ENCODE measurements at places on chromosomes 13 and 19.

DNA sequence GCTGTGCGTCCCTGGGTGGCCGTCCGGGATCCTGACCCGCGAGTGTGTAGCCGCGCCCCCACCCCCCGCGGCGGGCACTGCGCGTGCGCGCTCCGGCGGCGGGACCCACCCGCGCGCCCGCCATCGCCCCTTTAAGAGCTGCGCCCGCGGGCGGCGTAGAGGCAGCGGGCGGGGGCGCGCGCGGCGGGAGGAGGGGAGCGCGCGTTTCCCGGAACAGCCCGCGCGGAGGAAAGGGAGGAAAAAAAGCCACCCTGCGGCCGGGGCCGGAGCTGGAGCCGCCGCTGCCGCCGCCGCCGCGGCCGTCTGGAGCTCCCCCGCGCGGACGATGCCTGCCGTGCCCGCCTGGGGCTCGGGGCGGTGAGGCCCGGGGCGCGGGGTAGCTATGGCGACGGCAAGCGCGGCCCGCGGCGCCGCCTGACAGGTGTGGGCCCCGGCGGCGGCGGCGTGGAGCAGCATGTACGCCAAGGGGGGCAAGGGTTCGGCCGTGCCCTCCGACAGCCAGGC lies at the start of gene SSBP4:
Gene SSBP4, plus strand, starts transcription at position 204 of the 504 bp plus-strand sequence. Its CDS starts 251 bp downstream, at position 455.
- DNase-seq: peak; percentile 85

GRCh38 chr13:47480951-47481350 lies 520.1 kb downstream of the SUCLA2 start:
- DNase-seq: peak; percentile 62

DNA sequence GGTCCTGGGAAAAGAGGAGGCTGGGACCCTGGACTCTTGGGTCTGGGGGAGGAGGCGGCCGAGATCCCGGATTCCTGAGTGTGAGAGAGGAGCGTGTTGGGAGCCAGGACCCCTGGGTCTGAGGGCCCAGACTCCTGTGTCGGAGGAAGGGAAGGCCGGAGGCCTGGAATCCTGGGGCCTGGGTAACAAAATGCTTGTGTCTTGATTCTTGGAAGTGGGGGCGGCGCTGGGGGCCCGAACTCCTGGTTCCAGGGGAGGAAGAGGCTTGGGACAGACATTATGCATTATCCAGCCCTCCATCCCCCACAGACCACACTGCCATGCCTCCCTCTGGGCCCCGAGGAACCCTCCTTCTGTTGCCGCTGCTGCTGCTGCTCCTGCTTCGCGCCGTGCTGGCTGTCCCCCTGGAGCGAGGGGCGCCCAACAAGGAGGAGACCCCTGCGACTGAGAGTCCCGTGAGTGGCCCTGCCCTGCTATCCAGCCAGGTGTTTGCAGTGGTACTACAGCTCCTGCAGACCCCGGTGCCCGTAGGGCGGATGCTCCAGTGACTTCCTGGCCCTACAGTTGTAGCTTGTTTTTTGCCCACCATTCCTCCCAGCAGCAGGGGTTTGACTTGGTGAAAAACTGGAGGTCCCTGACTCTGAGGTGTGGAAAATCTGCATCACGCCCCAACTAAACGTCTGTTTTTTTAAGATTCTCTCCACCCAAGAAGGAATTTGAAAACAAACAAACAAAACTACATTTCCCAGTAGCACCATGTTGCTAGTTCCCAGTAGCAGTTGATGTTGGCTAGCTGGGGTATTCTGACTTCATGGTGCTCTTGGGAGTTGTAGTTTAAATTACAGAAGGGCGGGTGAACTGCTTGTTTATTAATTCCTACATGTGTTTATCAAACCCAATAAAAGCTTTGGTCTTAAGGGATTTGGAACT lies 630 bp downstream of the NUCB1 start:
- peak; percentile 54 for DNase-seq

GRCh38 chr19:43406297-43406696 lies 8.4 kb upstream of the TEX101 start:
- DNase-seq: no peak

GRCh38 chr13:24931450-24932251 lies 164.3 kb upstream of the PABPC3 start:
- DNase-seq: no peak

DNA sequence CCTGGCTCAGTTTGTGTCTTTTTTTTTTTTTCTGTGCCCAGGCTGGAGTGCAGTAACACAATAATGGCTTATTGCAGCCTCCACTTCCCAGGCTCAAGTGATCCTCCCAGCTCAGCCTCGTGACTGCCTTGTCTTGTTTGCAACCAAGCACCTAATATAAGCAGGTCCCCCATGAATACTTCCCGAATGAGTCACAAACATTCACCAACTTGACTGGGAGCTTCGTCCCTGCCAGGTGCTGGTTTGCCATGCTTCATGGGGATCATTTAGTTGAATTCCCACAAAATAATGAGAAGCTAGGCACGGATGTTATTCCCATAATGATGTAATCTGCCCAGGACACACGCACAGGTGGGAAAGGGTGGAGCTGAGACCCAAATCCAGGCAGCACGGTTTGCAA lies 176.5 kb downstream of the CACNA1A start:
- DNase-seq: no peak

GRCh38 chr13:86282442-86282841 lies 483.2 kb upstream of the SLITRK6 start:
- DNase-seq: no peak

GRCh38 chr13:27730191-27730590 lies 62.1 kb upstream of the GSX1 start:
- DNase-seq: no peak

- DNase-seq: no peak
Measured at GRCh38 chr13:82597747-82598146, 1284.5 kb downstream of the SLITRK1 start.

- no peak for DNase-seq
Measured at GRCh38 chr13:23969647-23970046, 72.3 kb upstream of the C1QTNF9B start.

DNA sequence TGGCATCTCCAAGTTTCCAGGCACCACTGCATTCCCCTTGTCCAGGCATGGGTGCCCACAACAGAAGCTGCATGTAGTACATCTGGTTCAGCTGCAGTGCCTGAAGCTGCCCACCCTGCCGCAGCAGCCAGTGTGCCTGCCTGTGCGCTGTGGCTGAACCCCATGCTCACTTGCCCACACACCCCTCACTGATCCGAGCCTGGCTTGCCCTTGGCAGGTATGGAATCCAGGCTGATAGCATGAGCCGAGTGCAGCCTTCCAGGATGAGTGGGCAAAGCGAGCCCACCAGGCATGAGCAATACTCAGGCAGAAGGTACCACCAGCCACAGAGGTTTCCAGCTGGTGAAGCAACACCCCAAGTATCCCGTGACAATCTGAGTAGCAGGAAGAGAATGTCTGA lies 280.3 kb upstream of the KLF12 start:
- no peak for DNase-seq

DNA sequence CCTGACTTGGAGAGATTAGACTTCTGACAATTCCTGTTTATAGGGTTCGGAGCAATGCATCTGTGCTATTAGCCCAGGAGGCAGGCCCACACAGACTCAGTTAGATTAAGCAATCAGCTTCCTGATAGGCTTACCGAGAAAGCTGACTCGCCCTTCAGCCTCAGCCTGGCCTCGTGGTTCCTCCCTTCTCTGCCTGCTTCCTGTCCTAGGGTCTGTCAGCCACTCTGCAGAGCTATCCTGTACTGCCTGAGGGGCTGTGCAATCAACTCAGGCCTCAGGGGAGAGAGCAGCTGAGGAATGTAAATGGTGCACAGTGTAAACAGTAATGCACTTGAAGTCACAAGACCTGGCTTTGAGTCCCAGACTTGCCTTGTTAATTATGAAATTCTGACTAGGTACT lies 30.7 kb downstream of the HTR2A start:
- DNase-seq: peak; percentile 58

GRCh38 chr13:105565136-105565727 lies 970.2 kb downstream of the EFNB2 start:
- DNase-seq: no peak

DNA sequence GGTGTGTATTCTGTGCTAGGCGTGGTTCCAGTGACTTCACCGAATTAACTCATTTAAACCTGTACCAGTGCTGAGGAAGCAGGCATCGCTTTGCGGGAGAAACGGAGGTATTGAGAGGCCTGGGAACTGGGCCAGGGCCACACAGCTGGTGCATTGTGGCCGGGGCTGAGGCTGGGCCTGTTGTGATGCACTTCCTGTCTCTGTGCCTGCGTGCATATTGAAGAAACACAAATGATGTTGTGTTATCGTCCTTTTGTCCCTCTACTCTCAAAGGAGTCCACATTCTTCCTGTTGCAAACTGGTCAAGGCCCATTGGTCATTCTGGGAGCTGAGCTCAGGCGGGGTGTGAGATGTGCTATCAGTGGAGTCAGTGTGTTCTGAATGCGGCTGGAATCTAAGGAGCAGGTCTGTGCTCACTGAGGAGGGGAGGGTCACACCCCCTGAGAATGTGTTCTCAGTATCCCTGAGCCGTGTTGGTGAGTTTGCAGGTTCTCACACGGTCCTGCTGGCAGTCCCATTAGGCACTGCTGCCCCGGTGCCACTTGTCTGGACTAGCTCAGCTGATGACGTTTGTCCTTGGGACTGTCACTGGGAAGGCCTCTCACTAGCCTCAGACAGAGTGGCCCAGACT lies 62.1 kb downstream of the ARHGEF7 start:
- DNase-seq: peak; percentile 28

DNA sequence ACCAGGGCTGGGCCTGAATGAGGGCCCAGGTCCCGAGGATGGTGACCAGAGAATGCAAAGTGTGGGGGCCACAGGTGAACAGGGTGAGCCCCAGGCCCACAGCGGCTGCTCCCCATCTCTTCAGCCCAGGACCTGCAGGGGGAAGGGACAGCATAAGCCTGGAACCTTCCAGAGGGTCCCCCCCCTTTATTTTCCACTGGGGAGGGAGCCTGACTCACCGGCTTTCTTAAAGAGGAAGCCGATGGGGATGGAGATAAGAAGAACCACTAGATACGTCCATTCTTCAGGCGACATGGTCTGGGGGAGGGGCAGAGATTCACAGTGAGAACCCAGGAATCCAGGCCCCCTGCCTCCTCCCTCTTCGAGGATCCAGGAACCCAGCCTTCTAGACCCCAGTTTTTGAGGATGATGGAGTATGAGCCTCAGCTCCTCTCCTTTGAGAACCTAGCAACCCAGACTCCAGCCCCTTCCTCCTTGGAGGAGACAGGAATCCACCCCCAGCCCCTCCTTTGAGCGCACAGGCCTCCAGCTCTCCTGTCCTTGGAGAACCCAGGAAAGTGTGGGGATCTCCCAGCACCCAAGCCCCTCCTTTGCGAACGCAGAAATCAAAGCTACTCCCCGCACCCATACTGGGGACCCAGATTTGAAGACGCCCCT lies 1.0 kb downstream of the MBOAT7 start:
- peak; percentile 41 for DNase-seq

GRCh38 chr19:6250024-6250615 lies 29.7 kb downstream of the MLLT1 start:
- no peak for DNase-seq

GRCh38 chr19:36121486-36122124 lies 6.3 kb downstream of the TBCB start:
- DNase-seq: no peak

DNA sequence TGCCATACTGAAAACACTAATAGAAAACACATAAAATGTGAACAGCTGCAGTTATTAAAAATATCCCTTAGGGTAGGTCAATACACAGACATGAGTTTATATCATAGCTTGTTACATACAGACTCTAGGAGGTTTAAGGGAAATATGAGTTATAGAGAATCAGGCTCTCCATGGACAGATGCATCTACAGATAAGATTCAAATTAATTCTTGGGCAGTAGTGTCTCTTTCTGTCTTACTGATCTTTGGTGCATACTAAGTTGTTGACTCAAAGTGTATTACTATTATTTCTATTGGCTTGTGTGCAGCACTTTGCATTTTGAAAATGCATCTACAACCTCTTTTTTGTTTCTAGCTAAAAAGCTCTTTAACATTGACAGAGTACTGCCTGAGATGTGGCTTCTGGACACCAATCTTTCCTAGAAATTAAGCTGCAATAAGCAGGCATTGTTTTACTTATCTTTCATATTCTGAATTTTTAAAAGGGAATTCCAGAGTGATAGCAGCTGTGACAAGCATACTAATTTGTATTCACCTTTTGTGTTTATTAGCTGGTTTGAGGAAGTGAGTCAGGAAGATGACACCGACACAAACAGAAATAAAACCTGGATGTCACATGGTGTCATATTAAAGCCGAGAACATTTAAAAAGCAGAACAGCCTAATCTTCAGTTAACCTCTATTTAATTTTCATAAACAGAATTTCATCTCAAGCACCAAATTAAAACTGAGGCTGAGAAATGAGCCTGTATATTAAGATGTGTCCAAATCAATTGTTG lies 399.0 kb downstream of the PCDH9 start:
- no peak for DNase-seq

- no peak for DNase-seq
Measured at GRCh38 chr19:1505012-1505411, 7.8 kb downstream of the ADAMTSL5 start.

DNA sequence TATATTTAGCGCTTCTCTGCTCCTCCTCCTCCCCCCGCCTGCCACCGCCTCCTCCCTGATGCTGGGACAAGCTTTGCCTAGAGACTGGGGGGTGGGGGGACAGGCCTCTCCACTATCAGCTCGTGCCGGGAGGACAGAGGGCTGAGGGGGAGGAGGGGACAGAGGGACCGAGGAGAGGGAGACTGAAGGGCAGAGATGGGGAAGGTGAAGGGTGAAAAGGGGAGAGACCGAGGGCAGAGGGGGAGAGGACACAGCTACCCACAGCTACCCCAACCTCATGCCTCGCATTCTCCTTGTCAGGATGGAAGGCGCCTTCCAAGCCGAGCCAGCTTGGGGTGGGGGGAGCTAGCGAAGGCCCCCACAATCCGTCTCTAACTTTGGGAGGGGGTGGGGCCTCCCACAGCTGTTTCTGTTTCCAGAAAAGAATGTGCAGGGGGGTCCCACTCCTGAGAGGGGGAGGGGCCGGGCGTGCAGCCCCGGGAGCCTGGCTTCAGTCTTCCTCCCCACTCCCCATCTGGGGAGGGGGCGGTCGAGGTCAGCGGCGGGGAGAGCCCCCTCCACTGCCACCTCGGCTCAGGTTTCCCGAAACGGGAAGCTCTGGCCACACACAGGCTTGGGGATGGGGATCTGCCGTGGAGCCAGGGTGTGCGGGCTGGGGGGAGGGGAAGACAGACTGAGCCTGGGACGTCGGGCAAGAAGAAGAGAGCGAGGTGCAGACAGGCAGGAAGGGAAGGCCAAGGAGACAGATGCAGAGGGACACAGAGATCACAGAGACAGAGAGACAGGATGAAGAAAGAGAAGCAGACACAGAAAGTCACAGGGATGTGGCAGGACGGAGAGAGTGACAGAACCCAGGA lies 1.6 kb downstream of the DACT3 start:
- no peak for DNase-seq

GRCh38 chr13:26872525-26873385 lies 112.2 kb upstream of the GPR12 start:
- peak; percentile 50 for DNase-seq

GRCh38 chr13:91369441-91369831 lies 21.9 kb downstream of the MIR17HG start:
- DNase-seq: no peak

GRCh38 chr19:14366529-14366928 lies 14.7 kb upstream of the ADGRE5 start:
- DNase-seq: peak; percentile 81

Data from suppressor macrophage treated with lipopolysaccharide for 4 hours (primary cell).